ENCODE measurements at places on chromosomes 13 and 19. TPM values are rescaled to one million over a fixed set of nuclear protein-coding genes. Genes with fewer than 3 reads are reported as not detected.

DNA sequence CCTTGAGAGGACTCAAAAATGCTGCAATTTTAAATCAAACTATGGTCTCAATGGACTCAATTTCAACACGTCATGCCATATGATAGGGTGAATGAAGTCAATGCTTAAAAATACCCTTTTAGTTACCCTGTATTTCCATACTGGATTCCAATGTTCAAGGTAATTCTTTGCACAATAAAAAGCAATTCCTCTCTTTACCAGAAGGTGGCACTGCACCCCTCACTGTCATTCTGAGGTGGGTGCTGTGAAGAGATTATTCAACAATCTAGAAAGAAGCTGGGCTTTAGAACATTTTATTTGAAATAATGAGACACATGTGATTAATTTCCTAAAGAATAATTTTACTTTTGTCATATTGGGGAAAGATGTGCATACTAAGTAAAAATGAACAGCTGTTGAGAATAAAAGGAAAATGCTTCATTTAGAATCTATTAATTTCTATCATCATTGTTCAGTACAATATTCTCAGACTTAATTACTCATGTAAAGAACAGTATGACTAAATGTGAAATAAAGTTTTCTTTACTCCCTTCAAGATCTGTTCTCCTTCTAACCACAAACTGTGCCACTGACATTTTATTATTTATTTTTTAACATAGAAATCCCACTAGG is 789.1 kb downstream of the GPC5 start:
- peak; percentile 34 for DNase-seq

- no peak for DNase-seq
These were observed 9.3 kb downstream of the ZNF611 start for GRCh38 chr19:52725528-52725961.

DNA sequence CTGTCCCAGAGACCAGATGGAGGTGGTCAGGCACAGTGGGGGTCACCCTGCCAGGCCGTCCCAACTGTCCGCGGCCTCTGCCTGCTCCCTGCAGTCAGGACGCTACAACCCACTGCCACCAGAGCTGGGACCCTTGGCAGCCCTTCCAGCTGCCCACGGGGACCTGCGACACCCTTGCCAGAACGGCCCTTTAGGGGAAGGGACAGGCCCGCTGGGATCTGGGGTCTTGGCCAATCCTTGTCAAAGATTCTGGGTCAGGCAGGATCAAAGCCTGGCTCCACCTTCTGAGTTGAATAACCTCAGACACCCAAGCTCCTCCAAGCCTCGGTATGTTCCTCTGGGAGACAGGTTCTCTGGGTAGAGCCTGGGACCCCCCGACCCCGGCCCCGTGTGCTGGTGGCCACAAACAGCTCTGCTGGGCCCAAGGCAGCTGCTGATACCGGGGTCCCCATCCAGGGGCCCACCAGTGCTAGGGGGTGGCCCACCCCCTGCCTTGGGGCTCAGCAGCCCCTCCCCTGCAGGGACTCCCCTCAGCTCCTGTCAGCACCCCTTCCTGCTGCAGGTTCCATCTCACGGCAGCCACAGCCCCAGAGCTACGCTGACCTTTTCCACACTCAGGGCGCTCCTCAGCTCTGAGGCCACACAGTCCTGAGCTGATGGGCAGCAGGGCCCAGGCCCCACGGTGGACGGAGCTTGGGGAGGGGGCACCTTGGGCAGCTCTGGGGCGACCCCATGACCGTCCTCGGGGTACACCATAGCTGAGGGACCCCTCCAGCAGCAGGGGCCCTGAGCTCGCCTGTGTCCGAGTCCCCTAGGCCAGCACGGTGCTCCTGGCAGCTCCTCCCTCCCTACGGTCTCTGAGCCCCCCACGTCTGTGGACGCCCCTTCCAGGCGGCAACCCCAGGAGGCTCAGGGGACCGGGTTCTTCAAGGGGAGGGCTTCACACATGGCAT is 18.4 kb downstream of the SBNO2 start:
- peak; percentile 43 for DNase-seq

DNA sequence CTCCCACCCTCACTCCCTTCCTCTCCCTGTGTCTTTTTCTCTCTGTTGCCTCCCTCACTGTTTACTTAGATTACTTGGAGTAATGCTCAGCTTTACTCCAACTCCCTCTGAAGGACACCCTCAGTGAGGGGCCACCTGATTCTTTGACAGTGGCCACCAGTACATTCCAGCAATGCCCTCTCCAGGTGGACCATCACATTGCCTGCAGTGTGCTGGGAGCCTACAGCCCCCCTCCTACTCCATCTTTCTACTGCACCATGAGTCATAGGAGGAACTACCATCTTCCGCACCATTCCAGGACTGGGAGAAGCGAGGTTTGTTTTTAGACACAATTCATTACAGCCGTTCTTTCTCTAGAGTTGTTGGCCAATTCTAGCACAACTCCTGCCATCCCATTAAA is 96.6 kb upstream of the POSTN start:
- no peak for DNase-seq

CDX2 gene
- not detected for total RNA-seq

DNA sequence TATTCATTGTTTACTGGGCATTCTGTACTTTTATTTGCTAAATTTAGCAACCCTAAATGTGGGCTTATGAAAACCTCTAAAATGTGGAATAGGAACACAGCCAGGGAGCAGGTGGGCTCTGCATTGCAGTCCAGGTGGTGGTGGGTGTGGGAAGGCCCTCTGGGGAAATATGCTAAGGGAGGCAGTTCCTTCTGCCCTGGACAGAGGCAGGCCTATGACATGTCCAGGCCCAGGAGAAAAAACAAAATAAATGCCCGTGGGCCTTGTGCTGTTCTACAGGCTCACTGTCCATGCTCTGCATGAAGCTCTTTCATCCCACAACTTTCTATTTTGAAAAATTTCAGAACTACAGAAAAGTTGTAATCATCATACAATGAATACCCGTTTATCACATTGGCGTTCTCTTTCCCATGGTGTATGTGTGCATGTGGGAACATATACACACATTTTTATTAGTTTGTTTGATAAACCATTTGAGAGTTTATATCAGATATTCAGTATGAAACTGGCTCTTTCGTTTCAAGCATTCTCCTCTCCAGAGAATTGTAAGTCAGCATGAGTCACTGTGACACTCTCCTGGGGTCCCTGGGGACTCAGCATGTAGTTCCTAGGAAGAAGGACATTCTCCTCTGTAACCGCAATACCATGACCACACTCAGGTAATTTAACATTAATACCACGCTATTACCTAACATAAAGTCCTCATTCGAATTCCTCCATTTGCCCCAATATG is 505.3 kb downstream of the COG6 start:
- DNase-seq: no peak

ZNF223 gene
- 4.5 TPM for total RNA-seq

- DNase-seq: no peak
These were observed 48.8 kb upstream of the IRS2 start for GRCh38 chr13:109834973-109835720.

GRCh38 chr19:15449620-15450527 is at the start of gene WIZ:
Gene WIZ, minus strand, starts transcription at chr19:15449956. Its CDS starts 1,649 bp downstream, at chr19:15448307.
- DNase-seq: peak; percentile 77

ZNF582 gene
- 2.6 TPM for total RNA-seq

- DNase-seq: no peak
These were observed 2.0 kb downstream of the USHBP1 start for GRCh38 chr19:17262557-17262956.

MAU2 gene
- 32.4 TPM for total RNA-seq

- peak; percentile 81 for DNase-seq
These were observed 22.8 kb downstream of the COL4A2 start for GRCh38 chr13:110329798-110330461.

ZNF726 gene
- total RNA-seq: 4.5 TPM

All from fibroblast of villous mesenchyme (primary cell).